Vagina (tissue), 2 donors: ENCODE measurements at places on chromosomes 16 and 17.

DNA sequence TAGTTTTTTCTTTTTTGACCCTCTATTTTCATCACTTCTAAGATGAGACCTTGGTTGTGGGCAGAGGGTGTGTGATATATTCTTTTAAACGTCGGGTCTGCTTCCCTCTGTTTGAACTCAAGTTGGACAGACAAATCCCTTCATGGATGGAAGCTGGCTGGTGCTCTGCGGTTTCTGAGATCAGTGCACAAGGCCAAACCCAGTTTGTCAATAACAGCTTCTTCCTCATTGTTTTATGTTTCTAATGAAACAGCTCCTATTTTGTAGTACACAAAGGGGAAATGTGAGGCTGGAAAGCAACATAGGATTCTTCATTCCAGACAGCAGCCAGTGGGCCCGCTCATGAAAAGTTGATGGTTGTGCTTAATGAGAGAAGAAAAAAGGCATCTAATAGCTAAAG lies 159.6 kb downstream of the PRKCA start:
- no peak for DNase-seq

GRCh38 chr16:57799600-57800199 lies 2.6 kb downstream of the KIFC3 start:
- DNase-seq, result no peak

DNA sequence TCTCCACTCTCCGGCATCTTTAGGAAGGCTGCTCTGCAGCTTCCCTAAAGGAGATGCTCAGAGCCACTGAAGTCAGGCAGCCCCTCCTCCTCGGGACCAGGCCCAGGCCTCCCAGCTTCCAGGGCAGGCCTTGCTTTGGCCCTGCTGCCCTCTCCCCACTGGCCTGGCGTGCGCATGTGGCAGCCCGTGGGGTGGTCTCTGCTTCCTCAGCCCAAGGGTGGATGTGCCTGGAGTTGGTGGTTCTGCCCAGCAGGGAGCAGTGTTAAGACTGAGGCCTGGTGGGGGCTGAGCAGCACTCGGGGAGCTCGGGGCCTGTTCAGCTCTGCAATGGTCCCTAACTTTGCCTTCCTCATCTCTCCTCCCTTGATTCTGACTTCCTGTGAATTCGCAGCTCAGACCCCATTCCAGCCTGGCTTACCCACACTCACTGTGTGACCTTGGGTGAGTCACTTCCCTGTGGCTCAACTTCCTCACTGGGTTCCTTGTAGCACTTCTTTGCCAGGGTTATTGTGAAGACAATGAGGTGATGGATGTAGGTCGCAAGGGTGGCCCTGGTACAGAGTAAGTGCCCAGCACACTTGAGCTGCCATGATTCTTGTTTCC lies 63.2 kb downstream of the NKD1 start:
- DNase-seq, result no peak

- no peak for DNase-seq
These were observed 4.3 kb upstream of the WIPI1 start for GRCh38 chr17:68461589-68461988.

DNA sequence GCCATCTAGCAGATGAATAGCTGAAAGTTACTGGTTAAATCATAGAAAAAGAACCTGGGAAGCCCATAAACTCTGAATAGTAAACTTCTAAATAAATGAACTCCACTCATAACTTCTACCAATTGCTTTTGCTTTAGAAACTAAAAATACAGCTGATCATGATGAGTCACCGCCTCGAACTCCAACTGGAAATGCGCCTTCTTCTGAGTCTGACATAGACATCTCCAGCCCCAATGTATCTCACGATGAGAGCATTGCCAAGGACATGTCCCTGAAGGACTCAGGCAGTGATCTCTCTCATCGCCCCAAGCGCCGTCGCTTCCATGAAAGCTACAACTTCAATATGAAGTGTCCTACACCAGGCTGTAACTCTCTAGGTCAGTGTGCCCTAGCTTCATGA lies 9.7 kb downstream of the KAT7 start:
- no peak for DNase-seq

DNA sequence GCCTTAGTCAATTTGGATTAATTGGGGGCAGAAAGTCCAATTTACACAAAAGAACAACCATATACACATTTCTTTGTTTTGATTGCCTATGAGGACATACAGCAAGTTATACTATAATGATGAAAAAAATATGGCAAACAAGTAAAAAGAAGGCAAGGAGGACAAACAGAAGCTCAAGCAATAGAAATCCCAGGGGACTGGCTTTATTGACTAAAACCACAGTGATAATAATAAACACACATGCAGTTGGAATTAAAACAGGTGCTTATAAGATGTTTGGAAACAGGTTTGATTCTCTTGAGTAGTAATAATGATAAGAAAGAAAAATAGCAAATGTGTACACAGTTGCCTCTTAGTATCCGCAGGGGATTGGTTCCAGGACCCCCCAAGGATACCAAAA lies 176.4 kb downstream of the SHISA9 start:
- no peak for DNase-seq

DNA sequence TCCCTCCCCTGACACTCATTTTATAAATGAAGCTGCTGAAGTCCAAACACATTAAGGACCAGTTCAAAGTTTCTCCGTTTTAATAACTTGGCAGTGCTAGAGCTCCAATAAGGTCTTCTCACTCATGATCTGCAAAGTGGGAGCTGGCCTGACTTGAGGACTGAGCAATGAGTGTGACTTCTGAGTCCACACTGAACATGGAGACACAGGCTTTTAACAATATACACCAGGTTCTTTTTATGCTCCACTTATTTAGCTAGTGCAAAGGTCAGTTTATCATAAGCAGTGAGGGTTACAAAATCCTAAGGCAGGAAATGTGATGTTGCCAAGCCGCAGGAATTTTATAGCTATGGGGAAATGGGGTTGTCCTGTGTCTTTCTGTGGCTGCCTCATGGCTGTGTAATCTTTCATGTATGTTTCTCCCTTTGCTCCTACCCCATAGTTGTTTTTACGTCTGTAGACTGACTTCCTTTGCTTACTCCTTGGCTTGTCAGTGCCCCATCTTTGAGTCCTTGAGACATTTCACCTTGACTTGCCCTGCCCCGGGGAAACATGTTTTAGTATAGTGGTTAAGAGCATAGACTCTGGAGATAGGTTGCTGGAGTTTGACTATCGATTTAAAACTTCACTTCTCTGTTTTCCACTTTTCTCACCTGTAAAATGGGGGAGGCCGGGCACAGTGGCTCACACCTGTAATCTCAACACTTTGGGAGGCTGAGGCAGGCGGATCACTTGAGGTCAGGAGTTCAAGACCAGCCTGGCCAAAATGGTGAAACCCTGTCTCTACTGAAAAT lies 12.2 kb upstream of the MMD start:
- peak; percentile 89 for DNase-seq

- DNase-seq, result no peak
These were observed 48.7 kb downstream of the TENT4B start for GRCh38 chr16:50201787-50202186.
